ENCODE measurements at places on chromosomes 3 and 15.

DNA sequence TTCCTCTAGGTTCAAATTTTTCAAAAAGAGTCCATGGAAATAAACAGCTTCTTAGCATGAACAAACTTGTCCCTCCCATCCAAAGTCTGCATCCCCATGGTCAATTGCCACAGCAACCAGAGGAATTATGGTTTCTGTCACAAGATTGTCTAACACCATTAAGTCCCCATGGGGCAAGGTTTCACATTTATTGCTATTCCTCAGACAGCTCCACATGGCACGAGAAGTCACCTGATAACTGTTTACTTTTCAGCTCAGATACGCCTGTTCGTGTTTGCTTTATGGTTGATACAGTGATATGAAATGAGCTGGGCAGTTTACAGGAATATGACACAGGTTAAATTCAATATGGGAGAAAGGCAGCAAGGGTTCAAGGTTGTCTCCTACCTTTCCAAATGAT, 37.9 kb upstream of the MUC13 start:
- DNase-seq, result no peak

DNA sequence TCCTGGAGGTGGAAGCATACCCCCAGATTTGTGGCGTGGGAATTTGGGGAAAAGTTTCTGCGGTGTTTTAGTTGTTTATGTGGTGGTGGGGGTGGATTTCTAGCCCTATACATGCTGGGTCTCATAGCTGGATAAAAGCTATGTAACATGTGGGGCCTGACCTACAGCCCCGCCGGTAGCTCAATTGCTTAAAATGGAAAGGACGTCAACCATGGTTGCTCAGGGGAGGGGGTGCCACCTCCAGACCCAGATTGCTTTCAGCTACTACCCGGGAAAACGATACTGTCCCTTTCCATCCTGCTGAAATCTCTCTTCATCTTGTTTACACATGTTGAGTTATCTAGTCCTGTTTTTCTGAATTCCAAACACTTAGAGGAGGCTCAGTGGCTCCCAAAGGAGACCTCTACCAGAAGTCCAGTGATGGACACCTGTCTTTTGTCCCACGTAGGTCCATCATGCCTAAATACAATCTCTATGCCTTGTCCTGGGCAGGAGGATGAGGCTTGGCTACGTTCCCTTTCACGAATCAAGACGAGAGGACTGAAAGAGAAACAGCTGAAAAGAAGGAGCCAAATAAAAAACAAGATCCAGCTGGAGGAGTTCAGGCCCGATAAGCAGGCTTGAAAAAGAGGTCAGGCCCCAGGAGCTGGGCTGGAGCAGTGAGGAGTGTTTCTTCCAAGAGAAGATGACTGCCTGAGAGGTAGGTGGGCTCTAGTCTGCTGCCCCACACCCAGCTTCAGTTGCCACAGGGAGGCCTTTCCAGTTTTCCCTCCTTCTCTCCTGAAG, 72.1 kb upstream of the TPRG1 start:
- DNase-seq, result no peak

GRCh38 chr15:50051811-50052419, 67.1 kb downstream of the ATP8B4 start:
- DNase-seq, result no peak

DNA sequence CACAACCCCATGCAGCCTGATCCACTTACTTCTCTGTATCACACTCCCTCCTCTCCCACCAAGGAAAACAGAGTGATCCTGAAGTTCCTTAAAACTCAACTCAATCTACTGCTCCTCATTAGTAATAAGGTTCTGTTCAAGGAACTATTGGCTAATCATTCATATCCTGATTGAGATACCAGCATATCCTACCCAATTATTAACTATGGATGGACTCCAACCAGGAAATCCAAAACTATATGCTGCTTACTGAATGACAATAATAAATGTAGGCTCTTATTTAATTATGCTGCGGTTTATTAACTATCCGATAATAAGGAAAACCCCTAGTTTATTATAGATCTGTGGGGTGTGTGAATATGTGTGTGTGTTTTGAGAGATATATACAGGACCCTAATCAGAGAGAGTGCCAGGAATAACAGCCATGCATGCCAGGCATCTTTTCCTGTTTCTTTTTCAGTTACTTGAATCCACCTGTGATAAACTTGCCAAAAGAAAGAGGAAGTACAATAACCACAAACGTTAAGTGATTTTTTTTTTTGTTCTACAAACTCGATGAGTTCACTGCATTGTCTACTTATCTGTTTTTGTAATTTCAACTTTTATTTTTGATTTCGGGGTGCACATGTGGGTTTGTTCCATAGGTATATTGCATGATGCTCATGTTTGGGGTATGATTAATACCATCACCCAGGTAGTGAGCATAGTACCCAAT, 1031.7 kb upstream of the CFAP20DC start:
- no peak for DNase-seq

- no peak for DNase-seq
Observed at GRCh38 chr3:37241880-37242279, 67.5 kb upstream of the LRRFIP2 start.

DNA sequence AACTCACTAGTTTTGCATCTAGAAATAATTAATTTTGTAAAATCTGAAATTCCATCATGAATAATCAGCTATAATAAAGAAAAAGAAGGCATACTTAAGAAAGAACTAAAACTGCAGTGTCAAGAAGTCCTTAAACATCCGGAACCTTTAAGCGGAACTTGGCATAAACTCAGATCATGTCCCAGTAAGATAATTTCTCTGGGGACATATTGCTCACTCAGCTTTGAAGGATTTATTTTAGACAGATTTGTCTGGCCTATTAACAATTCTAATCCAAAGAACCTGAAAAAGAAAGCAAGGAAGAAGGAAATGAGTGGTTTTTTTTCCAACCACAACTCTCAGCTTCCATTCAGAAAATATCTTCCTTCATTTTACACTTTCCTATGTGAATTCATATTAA, 850.3 kb downstream of the ROBO1 start:
- no peak for DNase-seq

DNA sequence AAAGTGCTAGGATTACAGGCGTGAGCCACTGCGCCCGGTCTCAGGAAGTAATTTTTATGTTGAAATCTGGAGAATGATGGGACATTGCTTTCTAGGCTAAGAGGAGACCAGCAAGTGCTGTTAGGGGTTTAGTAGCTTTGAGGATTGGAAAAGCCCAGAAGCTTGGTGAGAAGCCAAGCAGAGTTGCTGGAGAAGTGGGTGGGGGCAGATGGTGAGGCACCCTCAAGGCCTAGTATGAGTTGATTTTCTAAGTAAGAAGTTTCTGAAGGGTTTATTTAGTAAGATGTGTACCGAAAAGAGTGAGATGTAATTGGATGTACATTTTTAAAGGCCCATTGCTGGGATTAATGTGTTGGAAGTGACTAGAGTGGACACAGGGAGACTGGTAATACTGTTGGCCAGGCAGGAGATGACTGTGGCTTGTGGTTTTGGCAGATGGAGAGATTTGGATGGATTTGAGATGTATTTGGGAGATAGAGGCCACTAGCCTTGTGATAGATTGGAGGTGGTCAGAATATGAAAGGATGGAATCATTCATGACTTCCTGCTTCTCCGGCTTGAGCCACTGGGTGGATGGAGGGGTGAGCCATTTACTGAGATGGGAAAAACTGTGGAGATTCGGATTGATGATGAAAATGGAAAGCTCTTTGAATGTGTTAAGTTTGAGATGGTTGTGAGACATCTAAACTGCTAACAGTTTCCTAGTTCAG, 2.3 kb downstream of the LRRC28 start:
- no peak for DNase-seq

GRCh38 chr3:15822281-15822680, 24.5 kb upstream of the ANKRD28 start:
- DNase-seq, result no peak

DNA sequence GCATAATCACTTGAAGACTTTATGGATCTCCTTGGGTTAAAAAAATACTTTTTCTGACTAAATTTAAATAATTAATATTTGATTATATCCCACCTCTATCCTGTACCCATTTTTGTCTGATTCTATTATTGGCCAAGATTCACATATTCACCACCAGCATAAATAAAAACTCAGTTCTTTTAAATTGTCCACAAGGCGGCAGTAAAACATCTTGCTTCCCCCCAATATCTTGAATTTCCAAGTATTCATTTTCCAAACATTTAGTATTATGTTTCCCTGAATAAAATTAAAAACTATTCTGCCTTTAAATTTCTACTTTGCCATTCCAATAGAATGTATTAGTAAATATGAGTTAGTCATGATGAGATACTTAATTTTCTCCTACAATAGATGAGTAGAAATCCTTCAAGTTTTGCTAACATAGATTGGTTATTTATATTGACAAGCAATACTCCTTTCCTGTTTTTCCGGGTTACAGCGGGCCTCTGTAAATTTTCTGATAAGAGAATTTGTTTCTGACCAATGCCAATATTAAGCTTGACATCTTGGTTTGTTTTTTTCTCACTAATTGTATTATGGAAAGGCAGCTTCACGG, 218.7 kb upstream of the MDFIC2 start:
- no peak for DNase-seq

DNA sequence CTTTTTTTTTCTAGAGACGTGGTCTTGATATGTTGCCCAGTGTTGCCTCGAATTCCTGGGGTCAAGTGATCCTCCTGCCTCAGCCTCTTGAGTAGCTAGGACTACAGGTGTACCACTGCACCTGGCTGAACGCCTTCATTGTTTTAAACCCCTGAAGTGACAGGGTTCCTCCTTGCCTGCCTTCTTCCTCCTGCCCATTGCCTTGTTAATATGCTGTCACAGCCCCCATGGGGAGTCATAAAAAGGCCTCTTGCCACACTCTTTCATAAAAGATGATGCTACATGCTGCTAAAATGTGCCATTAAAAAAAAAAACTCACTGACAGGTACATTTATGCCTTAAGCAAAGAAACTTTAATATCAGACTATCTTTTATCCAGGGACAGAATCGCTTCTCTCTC, 116.8 kb upstream of the SKOR1 start:
- DNase-seq, result no peak

GRCh38 chr15:33378866-33379480, 68.2 kb downstream of the RYR3 start:
- no peak for DNase-seq

DNA sequence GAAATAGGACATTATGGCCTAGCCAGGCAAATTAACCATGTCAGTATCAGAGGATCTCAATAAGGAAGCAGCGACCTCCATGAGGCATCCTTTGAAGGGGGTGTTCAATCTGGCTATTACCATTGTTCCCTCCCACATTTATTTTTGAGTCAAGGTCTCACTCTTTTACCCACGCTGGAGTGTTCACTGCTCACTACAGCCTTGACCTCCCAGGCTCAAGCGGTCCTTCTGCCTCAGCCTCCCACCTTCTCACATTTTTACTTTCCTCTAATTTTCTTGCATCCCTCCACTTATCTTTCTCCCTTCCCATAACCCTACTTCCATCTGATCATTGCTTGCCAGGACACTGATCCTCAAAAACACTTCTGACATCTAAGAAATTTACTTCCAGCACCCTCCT, 654.0 kb upstream of the NR2F2 start:
- DNase-seq, result no peak

DNA sequence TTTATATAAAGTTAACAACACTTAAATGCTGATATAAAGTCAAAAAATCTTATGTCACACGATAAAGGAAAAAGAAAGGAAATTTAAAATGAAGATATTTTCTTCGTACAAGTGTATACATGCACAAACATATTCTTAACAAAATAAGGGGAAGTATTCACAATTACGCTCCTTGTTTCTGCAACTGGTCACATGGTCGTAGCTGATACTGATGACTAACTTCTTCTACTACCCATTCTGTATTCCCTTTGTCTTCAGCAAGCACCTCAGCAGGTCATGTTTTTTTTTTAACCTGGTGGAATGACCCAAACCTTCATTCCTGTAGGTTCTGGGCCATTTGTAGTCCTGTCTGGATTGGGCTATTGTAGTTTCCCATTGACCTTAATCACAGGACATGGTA, 30.0 kb upstream of the CMTM8 start:
- DNase-seq, result no peak

- DNase-seq, result no peak
Observed at GRCh38 chr3:159627634-159628033, 361.0 kb upstream of the IL12A start.

DNA sequence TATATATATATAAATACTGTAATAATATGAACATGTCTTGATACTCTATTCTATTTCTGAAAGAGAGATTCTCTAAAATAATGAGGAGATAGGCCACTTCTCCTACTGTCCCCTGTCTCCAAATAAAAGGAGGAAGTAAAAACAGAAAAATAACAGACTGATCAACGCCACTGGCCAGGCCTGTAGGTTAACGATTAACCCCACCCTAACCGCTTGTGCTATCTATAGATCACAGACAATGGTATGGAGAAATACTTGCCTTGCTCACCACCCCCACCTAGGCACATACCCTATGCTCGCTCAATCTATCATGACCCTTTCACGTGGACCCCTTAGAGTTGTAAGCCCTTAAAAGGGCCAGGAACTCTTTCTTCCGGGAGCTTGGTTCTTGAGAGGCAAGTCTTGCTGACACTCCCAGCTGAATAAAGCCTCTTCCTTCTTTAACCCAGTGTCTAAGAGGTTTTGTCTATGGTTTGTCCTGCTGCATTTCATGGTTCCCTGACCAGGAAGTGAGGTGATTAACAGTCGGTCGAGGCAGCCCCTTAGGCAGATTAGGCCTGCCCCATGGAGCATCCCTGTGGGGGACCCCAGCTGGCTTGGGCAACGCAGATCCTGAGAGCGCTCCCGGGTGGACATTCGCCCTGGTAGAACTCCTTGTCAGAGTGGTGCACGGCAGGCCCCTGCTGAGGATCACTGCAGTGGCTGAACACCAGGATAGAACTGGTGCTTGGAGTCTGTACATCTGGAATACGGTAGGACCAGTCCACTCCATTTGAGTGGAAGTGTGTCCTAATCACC, 521.8 kb upstream of the CNTN3 start:
- no peak for DNase-seq

DNA sequence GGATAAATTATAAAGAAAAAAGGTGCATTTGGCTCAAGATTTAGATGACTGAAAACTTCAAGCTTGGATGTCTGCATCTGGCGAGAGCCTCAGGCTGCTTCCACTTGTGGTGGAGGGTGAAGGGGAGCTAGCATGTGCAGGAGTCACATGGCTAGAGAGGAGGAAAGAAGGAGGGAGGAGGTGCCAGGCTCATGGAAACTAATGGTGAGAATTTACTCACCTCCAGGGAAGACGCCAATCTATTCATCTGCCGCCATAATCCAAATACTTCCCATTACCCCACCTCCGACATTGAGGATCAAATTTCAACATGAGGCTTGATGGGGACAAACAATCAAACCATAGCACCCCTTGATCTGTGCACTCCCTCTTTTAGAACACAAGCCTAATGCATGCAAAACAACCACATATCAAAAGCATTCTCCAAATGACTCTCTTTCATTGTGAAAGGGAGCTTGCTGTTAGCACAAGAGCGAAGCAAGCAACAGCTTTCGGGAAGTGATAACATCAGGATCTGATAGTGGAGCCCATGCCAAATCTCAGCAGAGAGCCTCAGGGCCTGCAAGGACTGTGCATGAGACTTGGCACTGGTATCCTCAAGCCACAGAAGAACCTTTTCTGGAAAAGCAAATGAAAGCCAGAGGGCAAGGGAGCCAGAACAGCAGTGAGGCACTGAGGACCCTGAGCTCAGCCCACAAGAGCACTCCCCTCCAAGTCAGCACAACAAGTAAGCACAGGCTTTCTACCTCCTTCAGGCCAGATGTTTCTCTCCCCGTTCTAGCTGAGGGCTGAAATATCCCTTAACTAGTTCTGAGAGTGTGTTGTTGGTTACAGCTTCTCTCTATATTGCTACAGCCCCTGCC, 50.2 kb upstream of the THBS1 start:
- DNase-seq, result no peak

GRCh38 chr3:135895734-135896121, 69.8 kb upstream of the PPP2R3A start:
- DNase-seq, result no peak

- DNase-seq, result no peak
Observed at GRCh38 chr3:126848991-126849390, 133.9 kb upstream of the PLXNA1 start.

All from effector memory CD8-positive, alpha-beta T cell (primary cell).